Activated T-helper 1 cell treated with anti-CD3 and anti-CD28 coated beads, Interleukin-2, amount 50 U/mL, for 16 hours (primary cell): ENCODE measurements at places on chromosomes 12 and 14.

DNA sequence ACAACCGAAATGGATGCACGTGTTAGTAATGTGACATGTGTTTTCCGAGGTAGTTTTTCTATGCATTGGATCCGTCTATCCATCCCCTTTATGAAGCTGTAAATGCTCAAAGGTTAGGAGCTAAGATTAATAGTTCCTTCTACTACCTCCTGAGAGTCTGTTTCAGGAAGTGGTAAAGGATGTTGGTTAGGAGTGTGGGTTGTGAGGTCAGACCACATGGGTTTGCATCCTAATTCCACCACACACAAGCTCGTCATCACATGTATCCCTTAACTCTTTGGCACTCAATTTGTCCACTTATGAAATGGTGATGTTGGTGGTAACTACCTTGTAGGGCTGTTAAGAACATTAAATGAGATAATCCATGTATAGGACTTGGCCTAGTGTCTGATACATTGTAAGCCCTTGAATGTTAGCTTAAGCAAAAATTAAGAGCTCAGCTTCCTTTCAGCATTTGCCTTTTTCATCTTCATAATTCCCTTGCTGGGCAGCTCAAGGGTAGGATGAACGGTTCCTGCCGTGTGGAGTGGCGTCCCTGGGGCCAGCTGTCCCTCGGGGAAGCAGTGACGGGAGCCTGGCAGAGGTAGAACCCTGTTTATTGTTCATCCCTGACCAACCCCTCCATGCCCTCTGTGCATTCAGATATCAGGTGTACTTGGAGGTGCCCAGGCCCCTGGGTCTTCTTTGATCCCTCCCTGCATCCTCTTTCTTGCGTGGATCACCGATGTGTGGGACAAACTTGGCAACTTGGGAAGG is 52.3 kb downstream of the TSPAN9 start:
- no peak for DNase-seq

DNA sequence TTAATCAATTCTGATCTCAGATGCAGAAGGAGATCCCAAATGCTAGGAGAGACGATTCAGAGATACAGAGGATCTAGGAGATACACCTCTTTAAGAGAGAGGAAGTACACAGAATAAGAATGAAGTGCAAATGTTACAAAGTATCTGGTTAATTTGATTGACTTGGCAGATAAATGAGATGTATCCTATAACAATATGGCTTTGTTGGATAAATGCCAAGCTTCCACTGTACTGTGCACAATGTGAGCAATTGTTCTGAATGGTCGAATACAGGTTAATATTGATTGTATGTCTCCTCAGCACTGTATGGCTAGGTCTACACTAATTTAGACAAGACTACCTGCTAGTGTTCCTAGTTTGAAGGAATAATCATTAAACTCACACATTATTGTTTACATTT is 119.6 kb upstream of the PTPRB start:
- DNase-seq, result no peak

- no peak for DNase-seq
Observed at GRCh38 chr14:51335531-51335930, 95.5 kb downstream of the TMX1 start.

GRCh38 chr14:80404413-80404812 is 193.1 kb upstream of the DIO2 start:
- no peak for DNase-seq

- no peak for DNase-seq
Observed at GRCh38 chr14:35212471-35213142, 79.6 kb upstream of the PSMA6 start.

- DNase-seq, result no peak
Observed at GRCh38 chr12:76259660-76260389, 88.4 kb downstream of the BBS10 start.

- no peak for DNase-seq
Observed at GRCh38 chr14:64110802-64111201, 183.4 kb downstream of the ESR2 start.

DNA sequence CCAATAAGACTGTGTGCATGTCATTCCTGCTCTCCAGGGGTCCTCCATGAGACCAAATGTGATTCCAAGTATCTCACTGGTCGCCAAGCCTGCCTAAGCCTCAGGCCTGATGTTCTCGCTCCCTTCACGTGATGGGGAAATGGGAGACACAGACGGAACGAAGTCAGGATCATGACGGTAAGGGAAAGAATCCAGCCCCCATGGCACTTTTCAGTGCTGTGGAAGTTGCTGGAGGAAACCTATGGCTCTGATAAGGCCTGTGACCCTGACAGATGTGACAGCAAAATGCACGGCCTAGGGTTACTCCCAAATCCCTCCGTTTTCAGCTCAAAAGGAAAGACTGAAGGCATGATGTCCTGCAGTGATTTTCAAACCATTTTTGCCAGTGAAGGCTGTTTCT is 184.9 kb downstream of the CALM1 start:
- DNase-seq, result no peak

DNA sequence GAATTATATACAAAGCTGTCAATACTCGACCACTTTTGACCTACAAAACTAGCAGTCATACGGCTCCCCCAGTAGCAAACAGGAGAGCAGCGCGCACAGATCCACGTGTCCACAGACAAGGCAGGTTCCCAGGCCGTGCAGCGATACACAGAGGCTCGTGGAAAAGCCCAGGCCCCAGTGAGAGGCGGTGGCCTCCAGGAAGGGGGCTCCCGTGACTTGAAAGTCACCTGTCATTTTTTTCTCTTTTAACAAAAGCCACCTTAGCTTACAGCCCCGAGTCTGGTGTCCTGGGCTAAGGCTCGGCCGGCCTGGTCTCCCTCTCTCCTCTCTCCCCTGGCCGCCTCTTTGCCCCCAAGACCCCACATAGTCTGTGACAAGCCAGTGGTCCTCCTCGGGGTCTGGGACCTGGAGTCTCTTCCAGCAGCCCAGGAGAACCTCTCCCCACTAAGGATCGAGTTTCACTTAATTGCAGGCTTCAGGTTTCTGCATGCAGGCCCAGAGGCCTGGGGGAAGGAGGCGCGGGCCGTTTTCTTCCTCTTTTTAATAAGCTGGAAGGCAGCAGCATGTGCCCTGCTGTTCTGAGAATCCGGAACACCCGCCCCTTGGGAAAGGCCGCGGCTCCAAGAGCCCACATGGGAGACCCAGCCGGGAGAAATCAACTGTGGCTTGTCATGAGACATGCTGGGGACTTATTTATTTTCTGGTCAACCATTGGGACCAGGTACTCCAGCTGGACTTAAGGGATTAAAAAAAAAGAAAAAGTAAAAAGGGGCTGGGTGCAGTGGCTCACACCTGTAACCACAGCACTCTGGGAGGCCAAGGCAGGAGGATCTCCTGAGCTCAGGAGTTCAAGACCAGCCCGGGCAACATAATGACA is 15.9 kb downstream of the NCOR2 start:
- DNase-seq, result no peak

DNA sequence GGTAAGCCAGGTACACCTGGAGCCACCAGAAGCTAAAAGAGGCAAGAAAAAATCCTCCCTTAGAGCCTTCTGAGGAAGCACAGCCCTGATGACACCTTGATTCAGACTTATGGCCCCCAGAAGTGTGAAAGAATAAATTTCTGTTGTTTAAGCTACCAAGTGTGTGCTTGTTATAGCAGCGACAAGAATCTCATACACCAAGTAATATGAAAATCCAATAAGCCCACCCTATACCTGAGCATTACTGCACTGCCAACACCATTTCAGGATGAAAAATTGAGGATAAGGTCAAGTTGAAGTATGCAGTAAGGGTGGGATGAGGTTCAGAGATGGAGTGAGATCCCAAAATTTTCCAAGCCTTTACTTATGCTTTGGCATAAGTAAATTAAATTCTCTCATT is 163.6 kb upstream of the CCDC196 start:
- no peak for DNase-seq

DNA sequence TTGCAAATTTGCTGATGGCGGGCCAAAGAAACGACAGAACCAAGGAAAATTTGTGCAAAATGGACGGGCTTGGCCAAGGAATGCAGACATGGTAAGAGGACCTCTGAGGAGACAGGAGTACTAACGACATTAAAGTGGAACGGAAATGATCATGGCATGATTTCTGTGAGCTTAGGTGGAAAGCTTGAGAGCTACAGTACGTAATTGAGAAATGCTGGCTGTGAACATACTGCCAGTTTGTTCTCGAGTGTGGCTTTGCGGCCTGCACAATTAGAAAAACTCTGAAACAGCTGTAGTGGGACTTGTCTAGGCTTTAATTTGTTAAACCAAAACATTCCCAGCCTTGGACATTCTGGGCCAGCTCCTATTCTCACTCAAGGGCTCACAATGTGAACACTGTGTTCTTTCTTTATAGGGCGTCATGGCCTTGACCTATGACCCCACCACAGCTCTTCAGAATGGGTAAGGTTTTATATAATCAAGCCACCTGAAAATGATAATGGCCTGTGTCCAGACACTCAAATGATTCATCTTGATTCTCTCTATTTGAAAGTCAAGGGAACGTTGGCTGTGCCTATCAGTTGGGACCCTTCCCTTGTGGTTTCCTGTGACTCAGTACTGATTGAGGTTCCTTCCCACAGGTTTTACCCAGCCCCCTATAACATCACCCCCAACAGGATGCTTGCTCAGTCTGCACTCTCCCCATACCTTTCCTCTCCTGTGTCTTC is 48.5 kb downstream of the BAZ2A start:
- DNase-seq, result no peak

DNA sequence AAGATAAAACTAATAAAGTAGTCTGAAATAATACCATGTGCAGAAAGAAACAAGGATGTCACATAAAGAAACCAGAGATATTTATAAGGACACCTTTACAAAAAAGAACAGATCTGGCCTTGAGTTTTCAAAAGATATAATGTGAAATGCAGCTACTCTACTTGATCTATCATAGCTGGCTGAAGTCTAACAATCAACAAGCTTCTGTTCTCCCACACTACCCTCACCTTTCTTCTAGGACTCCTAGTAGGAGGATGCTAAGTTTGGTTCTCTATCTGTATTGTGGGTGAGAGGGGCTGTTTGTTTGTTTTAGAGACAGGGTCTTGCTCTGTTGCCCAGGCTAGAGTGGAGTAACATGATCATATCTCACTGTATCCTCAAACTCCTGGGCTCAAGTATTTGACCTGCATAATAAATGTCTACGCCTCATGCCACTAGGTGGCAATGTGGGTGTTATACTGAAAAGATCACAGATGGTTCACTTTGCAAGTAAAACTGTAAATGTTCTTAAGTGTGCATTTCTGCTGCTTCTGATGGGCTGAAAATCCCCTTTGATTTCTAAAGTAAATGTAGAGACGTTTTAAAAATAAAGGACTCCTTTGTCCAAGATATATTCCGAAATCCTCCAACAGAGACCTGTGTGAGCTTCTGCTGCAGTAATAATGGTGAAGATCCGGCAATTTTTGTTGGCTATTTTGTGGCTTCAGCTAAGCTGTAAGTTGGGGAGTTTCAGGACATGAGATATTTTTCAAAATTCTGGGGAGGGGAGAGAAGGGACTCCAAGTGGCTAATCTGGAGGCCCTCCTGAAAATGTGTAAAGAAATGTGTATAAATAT is 269.3 kb downstream of the DAD1 start:
- DNase-seq, result no peak

DNA sequence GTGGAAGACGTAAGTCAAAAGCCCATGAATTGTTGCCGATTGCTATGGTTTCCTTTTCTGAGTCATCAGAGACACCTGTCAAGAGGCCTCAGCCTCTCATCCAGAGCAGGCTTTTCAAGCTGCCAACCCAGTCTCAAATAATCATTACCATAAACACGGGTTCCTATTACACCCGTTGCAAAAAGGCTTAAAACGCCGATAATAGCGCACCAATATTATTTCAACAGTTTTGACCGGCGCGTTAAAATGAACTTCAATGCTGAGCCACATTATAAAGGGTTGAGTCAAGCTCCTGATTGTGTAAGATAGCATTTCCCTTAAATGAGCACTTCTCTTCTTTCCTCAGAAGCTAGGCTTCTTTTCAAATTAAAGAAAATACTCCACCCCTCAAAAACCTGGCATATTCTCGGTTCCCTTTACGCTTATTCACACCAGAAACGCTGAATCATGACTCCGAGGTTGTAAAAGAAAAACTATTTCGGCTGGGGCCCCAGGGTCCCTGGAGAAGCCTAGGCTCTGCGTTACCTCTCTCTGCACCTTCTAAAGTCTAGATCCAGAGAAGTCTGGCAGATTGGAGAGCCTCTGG is 1.4 kb downstream of the TMTC1 start:
- DNase-seq, result no peak

- no peak for DNase-seq
Observed at GRCh38 chr12:3670083-3670620, 82.8 kb downstream of the CRACR2A start.

- DNase-seq, result no peak
Observed at GRCh38 chr14:78758333-78758732, 588.2 kb downstream of the NRXN3 start.

GRCh38 chr14:65255029-65255545 is 152.8 kb upstream of the MAX start:
- no peak for DNase-seq

- no peak for DNase-seq
Observed at GRCh38 chr12:67161322-67161918, 107.7 kb upstream of the CAND1 start.

DNA sequence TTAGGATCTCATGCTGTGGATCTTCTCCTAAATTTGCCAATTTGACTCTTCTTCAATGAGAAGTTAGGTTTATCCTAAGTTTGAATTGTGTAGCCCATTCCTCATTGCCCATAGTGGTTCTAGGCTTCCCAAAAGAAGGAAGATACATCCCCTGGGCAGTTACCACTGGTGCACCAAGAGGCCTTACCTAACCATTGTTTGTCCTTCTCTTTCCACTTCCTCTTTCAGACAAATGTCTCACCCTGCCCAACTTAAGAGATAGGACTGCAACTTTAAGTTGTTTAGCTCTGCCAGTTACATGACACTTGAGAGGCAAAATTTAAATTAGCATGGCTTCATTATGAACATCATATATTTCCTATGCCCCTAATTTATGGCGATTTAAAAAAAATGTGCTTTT is 9.4 kb upstream of the KCNH3 start:
- DNase-seq, result no peak

DNA sequence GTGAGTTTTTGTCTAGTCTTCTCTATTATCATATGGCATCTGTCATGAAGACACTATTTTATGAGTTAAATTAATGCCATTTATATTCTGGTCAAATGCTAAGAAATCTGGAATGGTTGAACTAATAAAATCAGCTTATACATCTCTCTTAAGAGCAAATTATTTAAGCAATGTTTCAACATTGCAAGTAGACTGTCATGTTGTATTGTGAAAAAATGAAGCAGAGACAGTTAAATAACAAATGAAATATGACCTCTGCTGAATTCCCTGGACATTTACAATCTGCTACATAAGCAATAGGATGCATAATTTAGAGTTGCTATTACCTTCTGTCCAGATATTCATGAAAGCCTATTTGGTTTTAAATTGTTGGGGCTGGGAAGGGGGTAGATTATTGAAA is 30.6 kb downstream of the NAV3 start:
- DNase-seq, result no peak

GRCh38 chr14:95250140-95250769 is 69.5 kb downstream of the CLMN start:
- no peak for DNase-seq

DNA sequence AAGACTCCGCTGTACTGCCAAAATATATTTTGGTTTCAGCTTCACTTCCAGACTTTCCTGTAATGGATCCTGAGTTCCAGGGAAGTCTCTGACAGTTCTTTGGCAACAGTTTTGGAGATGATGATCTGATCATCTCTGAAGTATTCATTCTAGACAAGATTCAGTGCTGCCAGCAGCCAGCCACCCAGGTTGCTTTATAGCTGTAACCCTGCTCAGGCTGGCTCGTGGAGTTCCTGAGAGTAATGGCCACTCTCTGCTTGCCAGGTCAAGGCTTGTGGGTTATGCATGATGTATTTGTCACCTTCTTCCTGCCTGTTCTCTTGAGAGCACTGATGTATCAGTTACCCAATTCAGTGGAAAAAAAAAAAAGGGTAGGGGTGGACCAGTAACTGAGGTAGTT is 124.3 kb downstream of the PPHLN1 start:
- no peak for DNase-seq
